ENCODE measurements at places on chromosomes 11 and 22.

DNA sequence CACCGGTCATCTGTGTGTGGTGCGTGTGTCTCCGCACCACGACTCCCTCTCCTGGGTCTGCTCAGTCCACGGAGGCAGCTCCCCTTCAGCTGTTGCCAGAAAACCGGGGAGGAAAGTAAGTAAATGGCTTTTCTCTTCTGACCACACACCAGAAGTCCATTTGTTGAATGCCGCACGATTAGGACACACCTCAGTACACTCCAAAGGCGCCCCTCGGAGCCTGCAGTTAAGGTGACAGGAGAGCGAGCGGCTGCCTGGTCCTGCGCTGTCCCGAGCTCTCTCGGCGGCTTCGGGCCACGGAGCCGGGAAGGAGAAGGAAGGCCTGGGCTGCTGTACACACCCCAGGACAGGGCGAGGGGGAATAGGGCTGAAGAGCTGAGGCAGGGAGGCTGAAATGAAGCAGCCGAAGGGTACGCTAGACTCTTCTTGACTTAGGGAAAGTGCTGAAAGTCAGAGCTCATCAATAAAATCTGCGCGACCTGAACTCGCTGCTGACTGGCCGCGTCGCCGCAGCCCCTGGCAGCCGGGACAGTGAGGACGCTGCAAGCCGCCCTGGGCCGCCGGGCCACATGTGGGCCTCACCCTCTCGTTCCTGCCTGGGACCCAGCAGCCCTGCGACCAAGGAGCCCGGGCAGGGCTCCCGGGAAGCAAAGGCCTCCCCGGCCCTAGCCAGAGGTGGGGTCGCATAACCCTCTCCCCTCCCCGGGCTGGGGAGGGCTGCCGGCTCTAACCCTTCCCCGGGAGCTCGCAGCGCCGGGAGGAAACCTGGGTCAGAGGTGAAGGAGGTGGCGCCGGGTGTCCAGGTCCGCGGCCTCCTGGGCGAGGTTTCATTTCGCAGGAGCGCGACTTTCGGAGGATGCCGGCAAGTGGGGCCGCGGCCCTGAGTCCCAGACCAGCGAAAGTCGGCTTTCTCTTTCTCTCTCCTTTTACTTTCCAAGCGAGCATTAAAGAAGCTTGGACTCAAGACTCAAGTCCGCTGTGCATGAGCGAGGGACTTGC is 1.6 kb upstream of the PAX6 start:
- no peak for DNase-seq

DNA sequence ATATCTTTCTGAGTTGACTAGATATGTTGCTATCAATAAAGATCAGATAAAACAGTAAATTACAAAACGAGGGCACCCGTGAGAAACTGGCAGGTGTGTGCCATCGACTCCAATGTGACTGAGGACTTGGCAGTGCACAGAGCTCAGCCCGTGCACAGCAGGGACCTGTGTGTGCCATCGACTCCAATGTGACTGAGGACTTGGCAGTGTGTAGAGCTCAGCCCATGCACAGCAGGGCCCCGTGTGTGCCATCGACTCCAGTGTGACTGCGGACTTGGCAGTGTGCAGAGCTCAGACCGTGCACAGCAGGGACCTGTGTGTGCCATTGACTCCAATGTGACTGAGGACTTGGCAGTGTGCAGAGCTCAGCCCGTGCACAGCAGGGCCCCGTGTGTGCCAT is 347.2 kb upstream of the B3GAT1 start:
- no peak for DNase-seq

DNA sequence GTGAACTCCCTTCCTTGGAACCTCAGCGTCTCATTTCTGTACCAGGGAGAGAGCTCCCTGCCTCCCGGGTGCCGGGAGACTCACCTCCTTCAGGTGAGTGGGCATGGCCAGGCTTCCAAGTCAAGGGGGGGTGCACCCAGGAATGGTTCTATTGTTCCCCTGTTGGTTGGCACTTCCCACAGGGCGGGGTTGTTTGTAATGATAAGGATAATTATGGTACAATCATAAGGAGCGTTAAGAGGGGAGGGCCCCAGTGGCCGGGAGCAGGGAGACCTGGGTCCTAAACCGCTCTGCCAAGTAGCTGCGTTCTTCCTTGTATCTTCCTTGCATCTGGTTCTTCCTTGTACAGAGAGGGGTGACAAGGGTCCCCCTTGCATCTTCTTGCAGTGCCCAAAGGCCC is 79.1 kb downstream of the LRRC32 start:
- peak; percentile 53 for DNase-seq

GRCh38 chr11:96045622-96046456 is 121.9 kb upstream of the MTMR2 start:
- no peak for DNase-seq

DNA sequence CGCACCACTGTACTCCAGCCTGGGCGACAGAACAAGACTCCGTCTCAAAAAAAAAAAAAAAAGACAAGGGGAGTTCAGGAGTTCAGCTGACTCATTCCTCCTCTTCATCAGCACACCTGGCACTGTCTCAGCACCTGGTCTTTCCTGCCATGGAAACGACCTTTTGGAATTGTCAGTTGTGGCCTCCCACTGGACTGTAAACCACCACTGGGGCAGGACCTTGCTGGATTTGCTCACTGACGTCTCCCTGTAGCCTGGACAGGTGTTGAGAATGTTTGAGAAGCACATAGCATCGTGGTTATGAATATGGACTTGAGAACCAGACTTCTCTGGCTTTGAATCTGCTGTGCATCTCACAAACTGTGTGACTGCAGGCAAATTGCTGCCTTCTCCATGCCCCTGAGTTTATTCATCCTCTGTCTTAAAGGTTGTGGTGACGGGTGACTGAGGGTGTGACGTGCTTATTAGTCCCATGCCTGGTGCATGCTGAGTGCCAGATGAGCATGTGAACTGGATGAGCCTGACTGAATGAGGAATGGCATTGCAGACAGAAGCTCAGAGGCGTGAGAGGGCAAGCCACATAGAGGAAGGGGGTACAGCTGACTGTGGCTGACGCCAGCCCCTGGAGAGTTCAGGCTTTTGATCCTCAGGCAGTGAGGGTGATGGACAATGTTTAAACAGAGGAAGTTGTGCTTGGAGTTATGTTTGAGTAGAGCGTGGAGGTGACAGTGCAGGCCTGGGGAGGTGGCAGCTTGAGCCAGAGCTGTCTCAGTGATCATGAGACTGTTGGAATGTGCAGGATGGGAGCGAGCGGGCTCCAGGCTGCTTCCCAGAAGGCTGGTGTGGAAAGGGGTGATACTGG is 12.7 kb downstream of the TOM1 start:
- peak; percentile 71 for DNase-seq

DNA sequence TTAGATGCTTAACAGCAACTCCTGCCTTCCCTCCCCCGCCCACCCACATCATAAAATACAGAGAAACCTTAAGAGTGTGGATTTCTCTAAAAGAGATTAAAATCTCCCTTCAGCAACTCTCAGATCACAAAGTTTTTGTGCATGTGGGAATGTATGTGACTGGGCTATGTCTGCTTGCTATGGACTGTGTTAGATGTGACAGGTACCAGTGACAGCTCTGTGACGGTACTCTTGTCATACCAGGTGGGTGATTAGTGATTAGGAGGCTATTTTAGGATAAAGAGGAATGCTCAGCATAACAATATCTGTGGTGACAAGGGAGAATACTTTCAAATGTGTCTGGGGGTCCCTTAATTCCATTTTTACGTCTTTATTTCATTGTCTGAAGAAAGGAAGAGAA is 60.2 kb downstream of the SYT9 start:
- no peak for DNase-seq

GRCh38 chr11:114398303-114398920 is 1.9 kb downstream of the C11orf71 start:
- no peak for DNase-seq

- no peak for DNase-seq
These were observed 14.8 kb downstream of the FAM181B start for GRCh38 chr11:82718821-82719220.

DNA sequence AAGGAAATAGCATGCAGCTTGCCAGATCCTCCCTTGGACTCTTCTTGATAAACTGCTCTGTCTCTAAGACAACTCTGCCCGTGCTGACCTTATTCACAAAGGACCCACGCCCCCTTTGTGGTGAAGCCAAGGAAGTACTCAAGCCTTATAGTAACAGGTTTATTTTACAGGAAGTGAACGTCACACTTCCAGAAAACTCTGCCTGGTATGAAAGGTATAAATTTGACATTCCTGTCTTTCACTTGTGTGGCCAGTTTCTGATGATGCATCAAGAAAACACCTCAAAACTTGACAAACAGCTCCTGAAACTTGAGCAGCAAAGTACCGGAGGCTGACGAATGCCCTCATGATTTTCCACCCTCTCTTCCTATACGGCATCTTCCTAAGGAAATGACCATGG is 12.5 kb upstream of the PELI3 start:
- no peak for DNase-seq

- DNase-seq = no peak
These were observed at the start of gene KCNA4 for GRCh38 chr11:30016588-30017363. Gene KCNA4, minus strand, starts transcription at chr11:30017030. Its CDS starts 4,352 bp downstream, at chr11:30012678.

DNA sequence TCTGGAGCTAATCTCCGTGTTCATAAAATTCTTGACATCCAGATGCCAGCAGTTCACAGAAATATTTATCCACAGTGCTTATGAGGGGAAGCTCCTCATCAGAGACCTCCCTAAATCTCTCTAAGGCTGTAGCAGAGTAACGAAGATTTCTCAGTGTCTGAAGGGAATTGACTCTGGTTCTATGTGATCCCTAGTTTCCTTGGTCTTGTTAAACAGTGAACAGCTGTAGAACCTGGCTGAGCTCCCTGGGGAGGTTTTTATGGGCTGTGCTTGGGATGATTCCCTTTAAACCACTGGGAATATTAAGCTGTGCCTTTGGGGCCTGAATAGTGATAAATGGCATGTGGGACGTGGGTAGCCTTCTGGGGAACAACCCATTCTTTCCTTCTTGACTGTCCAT is 43.7 kb upstream of the ARHGAP20 start:
- no peak for DNase-seq

DNA sequence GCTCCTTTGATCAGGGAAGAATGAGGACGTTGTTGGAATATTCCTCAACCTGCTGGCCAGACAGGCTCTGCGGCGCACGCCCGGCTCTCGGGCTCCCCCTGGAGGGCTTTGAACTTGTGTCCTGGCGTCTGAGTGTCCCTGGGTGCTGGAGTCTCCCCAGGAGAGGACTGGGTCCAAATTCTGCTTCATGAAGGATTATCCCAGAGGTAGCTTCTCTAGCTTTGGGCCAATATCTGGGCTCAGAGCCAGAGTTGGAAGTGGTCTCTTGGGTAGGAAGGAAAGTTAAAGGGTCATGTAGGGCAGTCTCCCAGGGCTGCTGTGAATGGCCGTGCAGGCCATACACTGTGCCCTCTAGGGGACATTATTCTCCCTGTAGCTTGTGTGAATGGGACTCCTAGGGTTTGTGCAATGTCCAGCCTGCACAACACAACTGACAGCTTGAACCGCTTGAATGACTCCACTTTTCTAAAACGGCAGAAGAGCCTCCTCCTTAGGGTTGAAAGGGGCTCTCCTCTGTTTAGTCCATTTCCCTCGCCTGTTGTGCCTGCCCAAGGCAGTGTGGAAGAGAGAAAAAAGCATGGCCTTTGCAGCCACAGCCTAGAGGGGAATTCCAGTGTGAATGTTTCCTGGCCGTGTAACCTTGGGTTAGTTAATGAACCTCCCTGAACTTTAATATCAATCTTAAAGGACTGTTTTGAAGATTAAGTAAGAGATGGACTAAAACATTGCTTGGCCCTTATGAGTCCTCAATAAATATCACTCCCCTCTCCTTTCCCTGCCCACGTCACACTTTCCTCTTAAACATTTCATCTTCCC is 111.2 kb upstream of the THY1 start:
- DNase-seq = no peak

- no peak for DNase-seq
These were observed 74.3 kb downstream of the SHANK2 start for GRCh38 chr11:71178076-71178475.

DNA sequence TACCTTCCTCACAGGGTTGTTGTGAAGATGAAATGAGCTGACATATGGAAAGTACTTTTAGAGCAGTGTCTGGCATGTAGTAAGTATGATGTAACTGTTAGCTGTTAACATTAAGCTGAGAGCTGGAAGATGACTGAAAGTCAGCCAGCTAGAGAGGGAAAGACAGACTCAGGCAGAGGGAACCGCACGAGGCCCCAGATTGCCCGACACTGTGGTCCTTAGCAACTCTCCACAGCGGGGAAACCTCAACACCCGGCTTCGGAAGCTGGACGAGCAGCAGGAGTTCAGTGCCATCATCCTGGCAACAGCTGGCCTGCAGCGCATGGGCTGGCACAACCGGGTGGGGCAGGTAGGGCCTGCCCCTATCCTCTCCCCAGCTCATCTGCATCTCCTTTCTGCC is 6.5 kb downstream of the HMBS start:
- DNase-seq = no peak

DNA sequence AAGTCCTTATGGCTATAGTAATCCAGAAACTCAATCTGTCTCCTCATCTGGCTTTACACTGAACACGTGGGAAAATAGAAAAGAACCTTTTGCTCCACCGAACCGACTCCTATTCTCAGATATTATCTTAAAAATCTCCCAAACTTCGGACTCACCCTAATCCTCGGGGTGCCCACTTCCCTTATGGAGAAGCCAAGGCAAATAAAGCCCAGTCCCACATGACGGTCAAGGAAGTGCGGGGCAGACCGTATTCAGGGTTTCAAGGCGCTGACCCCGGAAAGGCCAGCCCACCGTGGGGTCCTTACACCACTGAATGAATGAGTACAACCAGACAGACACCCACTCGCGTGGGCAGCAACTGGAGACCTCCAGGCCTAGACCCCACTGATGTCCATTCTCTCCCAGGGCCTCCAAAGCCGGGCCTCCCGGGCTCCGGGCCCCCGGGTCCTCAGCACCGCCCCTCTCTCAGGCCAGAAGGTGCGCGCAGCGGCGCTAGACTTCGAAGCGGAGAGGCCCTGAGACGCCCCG is 489 bp downstream of the NUP98 start:
- DNase-seq = no peak

- DNase-seq = no peak
These were observed 40.0 kb upstream of the RRM1 start for GRCh38 chr11:4054643-4055042.

DNA sequence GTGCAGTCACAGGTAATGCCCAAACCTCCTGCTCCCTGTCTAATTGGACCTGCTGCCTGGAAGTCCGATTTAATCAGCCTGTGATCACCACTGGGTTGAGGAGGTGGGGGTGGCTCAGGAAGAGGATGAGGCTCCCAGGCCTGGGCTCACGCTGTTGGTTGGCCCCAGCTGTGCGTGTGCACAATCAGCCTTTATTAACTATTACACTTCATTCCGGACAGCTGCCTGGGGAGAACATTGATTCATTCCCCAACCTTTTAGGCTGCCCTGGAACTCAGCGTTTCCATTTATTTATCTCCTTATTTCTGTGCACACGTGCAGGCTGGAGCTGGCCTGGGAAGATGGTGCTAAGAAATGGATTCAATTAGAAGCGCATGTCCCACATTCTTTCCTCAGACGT is 123.4 kb downstream of the DSCAML1 start:
- DNase-seq = no peak

Data from suprapubic skin (tissue), 4 donors.